ENCODE measurements at places on chromosomes 11 and 22.

GRCh38 chr11:34650528-34650927 lies 29.6 kb downstream of the EHF start:
- DNase-seq = no peak

- no peak for DNase-seq
These were observed 214.6 kb downstream of the NTM start for GRCh38 chr11:131584785-131585592.

DNA sequence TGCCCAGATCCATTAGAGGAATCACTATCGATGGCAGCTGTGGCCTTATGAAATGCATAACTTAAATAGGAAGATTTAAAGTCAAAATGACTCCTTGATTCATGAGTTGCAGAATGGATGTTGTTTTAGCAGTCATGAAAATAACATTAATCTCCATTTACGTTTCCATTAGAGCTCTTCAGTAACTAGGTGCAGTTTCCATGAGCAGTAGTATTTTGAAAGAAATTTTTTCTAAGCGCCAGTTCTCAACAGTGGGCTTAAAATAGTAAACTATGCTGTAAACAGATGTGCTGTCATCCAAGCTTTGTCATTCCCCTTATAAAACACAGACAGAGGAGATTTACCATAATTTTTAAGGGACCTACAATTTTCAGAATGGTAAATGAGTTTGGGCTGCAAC lies 1414.1 kb downstream of the LRRC4C start:
- no peak for DNase-seq

DNA sequence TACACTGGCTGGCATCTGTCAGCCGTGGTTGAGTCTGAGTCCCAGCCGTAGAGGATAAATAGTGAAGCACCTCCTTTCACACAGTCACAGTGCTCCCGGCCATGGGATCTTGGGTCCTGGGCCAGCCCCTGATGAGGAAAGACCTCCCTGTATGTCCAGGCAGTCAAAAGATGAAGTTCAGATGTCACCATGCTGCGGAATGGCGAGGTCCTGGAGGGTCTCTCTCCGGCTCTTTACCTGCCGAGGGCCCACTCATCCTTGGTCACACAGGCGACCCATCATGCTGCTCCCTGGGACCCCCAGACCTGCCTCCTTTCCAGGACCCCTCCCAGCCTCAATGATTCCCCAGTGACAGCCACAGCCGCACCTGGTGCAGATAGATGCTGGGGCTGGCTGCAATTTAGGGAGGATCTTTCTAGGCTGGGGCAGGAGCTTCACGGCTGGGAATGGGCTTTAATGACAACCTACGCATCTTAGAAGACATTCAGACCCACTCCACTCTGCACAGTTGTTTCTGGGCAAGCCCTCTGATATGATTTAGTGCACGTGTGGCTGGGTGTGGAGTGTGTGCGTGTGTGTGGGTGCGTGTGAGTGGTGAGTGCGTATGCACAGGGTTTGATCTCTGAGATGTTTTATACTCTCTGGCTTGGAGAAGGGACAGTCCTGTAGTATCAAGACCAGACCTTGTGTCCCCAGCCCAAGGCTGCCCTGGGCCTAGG lies 79.7 kb downstream of the FBLN1 start:
- no peak for DNase-seq

- peak; percentile 46 for DNase-seq
These were observed at the start of gene SSH3 for GRCh38 chr11:67303132-67303834. Gene SSH3 (plus strand): TSS chr11:67303530. CDS start chr11:67303626, 96 bp downstream.

DNA sequence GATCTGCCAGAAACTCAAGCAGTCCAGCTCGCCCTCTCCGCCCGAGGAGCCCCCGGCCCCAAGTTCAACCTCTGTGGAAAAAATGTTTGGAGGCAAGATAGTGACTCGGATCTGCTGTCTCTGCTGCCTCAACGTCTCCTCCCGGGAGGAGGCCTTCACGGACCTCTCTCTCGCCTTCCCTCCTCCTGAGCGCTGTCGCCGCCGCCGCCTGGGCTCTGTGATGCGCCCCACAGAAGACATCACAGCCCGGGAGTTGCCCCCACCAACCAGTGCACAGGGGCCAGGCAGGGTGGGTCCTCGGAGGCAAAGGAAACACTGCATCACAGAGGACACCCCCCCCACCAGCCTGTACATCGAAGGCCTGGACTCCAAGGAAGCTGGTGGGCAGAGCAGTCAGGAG lies 20.8 kb downstream of the USP35 start:
- DNase-seq = no peak

DNA sequence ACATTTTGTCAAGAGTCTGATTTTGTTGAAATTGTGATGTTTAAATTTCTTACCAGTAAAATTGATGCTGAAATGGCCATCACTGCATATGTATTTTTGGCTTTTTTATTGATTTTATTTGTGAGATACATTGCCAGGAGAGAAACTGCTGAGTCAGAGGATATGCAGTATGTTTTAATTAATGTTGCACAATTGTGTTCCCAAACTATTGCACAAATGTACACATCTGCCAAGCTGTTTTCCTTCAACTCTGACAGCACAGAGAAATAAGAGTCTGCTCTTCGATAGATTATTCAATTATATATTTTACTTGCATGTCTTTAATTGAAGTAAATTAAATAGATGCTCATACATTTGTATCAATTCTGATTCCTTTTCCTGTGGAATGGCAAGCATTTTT lies 640.2 kb upstream of the LUZP2 start:
- no peak for DNase-seq

DNA sequence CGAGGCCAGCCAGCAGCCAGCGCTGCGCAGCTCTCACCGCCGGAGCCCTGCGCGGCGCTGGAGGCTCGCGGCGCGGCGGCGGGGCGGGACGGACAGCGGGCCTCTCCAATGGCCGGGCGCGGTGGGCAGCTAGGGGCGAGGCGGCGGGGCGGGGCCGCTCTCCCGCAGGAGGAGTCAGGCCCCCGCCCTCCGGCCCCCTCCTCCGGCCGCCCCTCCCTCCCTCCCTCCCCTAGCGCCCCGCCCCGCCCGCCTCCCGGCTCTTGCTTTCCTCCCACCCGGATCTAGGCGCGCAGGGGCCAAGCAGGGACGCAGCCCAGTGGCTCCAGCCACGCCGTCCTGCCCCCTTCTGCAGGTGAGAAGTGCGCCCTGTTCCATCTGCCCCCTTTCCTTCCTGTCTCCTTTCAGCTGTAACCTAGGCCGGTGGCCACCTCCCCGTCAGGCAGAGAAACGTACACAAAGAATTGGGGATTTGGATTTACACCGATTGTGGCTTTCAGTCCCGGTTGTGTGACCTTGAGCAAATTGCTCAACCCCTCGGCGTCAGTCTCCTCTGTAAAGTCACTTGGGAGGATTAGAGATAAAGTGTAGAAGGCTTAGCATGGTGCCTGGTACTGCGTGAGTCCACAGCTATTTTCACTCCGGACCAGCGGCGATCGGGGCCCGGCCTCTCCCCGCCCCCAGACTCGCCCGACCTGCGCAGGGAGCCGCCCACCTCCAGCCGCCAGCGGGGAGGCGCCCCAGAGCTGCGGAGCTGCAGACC lies at the start of gene FZD4:
Gene FZD4, minus strand, starts transcription at position 35 of the 760 bp plus-strand sequence. CDS start 310 bp downstream, outside the sequence.
- DNase-seq = peak; percentile 35

- no peak for DNase-seq
These were observed 70.6 kb downstream of the C2CD3 start for GRCh38 chr11:74100231-74100630.

GRCh38 chr11:15580056-15580774 lies 465.5 kb downstream of the INSC start:
- DNase-seq = no peak

DNA sequence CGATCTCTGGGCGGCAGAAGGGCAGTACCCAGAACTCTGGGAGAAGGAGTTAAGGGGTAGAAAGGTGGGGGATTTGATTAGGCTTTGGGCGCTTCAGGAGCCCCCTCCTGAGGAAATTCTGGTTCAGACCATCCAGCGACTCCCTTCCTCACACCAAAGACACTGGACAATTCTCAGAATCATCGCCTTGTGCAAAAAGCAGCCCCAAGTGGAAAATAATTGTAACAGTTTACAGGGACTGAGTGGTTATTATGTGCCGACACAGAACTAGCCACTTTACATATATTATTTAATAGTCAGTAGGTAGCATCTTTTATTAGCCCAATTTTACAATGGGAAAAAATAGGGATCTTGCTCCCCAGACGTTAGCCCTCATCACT lies 662 bp upstream of the TRIM3 start:
- DNase-seq = no peak

DNA sequence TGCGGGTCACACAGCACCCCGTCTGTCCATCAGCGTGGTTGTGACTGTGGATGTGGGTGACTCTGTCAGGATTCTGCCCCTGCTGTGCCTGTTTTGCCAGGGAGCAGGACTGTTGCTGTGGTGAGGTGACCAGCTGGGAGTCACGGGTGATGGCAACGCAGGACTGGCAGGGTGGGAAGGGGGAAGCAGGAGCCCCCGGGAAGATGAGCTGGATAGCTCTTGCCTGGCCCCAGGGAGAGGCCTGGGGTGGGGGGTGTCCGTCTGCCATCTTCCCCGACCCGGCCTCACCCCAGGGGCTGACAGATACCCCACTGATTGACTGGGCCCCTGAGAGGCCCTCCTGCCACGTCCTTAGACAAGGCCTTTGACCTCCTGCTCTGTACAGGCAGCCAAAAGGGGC lies 34.3 kb upstream of the TSPAN18 start:
- DNase-seq = no peak

DNA sequence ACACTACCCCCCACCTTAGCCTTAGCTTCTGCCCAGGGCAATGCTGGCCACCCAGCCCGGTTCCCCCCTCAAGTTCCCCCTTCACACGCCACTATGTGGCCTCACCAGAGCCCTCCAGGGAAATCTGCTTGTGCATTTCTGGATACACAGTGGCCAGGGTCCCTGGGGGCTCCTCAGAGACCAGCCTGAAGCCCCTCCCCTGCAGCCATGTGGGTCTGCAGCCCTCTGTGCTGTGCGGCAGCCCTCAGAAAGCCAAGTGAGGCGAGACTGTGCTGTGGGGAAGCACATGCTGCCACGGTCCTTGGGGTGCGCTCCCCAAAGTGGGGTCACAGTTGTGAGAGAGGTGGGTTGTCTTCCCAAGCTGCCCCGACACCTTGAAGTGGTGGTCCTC lies 2.1 kb upstream of the PLXNB2 start:
- DNase-seq = no peak

- peak; percentile 4 for DNase-seq
These were observed 180.0 kb downstream of the MAML2 start for GRCh38 chr11:96162816-96163499.

Data from GOT3 (cell line).